ENCODE measurements at places on chromosomes 2 and 18. TPM values are rescaled to one million over a fixed set of nuclear protein-coding genes. Genes with fewer than 3 reads are reported as not detected.

GRCh38 chr2:121008975-121009374, 273.3 kb downstream of the GLI2 start:
- DNase-seq = no peak

DNA sequence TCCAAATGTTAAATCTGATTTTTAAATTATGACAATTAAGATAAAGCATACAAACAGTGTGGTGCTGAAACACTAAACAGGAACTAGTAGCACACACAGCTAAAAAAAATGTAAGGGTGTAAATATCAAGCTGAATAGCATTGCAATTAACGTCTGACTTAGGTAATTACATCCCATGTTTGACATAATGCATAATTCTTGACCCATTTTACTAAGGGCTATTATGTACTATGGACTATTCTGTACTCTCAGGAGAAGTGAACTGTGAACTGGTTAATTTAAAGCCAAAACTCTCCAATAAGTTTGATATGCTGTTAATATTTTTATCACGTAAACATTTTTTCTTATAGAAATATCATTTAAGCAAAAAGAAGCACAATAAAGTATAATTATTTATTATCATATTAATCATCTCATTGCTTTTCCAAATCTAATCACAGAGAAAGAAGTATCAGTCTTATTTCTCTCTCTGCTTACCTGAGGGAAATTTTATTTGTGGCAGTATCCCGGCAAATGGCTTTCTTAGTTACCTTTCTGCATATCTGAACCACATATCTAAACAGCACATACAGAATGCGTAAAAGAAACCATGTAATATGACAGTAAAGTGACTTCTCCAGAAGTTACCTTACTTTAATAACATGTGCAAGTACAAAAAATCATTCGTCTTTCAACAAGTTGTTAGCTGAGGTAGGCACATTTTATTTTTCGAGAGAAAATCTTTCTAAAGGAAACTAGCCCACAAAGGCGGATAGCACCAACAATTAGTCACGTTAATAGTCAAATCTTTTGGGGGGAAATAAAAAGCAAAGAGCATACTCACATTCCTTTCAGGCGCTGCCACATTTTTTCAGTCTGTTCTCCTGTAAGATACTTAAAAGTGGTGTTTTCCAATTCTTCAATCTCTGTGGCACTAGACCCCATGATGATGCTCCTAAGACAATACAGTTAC, 94.9 kb upstream of the PDE1A start:
- DNase-seq = peak; percentile 9

GRCh38 chr2:143528021-143528420, 398.8 kb downstream of the ARHGAP15 start:
- DNase-seq = no peak

DNA sequence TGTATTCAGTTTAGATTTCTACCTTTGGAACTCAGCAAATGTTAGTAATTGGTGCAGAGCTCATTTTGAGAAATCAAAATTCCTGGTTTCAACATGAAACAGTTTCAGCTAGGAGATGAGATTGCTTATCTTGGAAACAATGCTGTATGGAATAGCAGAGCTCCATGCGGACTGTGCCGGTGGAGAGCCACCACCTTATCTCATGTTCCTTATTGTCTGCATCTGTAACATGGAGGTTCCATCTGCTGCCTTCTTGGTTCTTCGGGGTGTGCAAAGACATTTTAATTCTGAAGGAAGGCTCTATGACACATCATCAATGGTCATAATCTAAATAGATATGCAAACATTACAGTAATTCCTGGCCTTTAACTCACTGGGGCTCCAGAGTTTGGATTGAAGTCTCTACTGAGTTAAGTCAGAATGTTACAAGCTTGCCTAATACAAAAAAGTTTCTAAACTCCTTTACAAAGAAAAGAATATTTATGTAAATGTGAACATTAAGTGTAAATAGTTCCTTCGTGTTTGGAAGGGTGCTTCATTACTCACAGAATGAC, 65.3 kb downstream of the PRKRA start:
- DNase-seq = no peak

GRCh38 chr2:119517433-119517832, 6.8 kb downstream of the SCTR start:
- peak; percentile 36 for DNase-seq

NEB gene
- total RNA-seq = not detected

AQP12A gene
- not detected for total RNA-seq

TMEM131 gene
- total RNA-seq = 7.9 TPM
